Osteoblast (primary cell): ENCODE measurements at places on chromosomes 5 and 9. TPM values are rescaled to one million over a fixed set of nuclear protein-coding genes. Genes with fewer than 3 reads are reported as not detected.

DNA sequence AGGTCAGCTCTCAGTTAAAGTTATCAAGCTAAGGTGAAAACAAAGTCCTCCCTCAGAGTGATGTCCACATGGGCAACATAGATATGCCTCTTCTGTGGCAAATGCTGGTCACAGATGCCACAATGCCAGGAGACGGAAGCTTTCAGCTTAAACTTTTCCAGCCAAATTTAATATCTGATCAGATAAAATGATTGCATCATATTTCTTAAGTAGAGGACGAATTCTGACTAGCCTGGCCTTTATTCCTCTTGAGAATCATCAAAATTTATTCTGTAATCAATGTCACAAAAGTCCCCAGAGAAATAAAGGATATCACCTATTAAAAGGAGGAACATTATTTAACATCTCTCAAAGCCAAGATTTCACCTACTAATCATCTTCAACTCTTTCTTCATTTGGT is 161.9 kb downstream of the MARCHF11 start:
- H3K4me1 ChIP-seq: no peaks in the 10 kb centered on the region
- no peak overlapping the region for H3K4me3 ChIP-seq
- DNase-seq: no peak

GRCh38 chr5:123364441-123365155 is 58.6 kb downstream of the CEP120 start:
- no peak for DNase-seq
- no peaks in the 10 kb centered on the region for H3K27me3 ChIP-seq
- no peaks in the 10 kb centered on the region for H3K4me1 ChIP-seq
- no peaks in the 10 kb centered on the region for H3K36me3 ChIP-seq
- H3K27ac ChIP-seq: no peak overlapping the region

- no peaks in the 10 kb centered on the region for H3K27me3 ChIP-seq
- no peaks in the 10 kb centered on the region for H3K36me3 ChIP-seq
- DNase-seq: no peak
- no peak overlapping the region for H3K27ac ChIP-seq
- H3K4me3 ChIP-seq: no peak overlapping the region
- H3K4me1 ChIP-seq: no peaks in the 10 kb centered on the region
Observed at GRCh38 chr5:169229342-169229892, 71.5 kb downstream of the SLIT3 start.

DNA sequence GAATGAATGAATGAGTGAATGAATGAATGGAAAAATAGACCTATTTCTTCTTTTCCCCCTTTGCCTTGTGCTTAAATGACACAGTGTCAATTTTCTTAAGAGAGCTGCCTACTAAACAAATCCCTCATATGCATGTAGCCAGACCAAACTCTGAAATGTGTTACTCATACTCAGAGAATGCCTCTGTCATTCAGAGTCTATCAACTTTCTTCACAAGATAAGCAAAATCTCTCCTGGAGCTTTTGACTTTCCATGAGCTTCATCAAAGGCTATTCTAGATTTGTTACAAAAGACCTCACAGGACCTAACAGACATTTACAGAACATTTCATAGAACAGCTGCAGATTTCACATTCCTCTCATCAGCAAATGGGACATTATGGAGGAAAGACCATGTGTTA is 275.7 kb upstream of the MSX2 start:
- DNase-seq: no peak
- no peak overlapping the region for H3K27ac ChIP-seq
- no peak overlapping the region for H3K4me3 ChIP-seq
- no peaks in the 10 kb centered on the region for H3K36me3 ChIP-seq
- no peaks in the 10 kb centered on the region for H3K4me1 ChIP-seq

DNA sequence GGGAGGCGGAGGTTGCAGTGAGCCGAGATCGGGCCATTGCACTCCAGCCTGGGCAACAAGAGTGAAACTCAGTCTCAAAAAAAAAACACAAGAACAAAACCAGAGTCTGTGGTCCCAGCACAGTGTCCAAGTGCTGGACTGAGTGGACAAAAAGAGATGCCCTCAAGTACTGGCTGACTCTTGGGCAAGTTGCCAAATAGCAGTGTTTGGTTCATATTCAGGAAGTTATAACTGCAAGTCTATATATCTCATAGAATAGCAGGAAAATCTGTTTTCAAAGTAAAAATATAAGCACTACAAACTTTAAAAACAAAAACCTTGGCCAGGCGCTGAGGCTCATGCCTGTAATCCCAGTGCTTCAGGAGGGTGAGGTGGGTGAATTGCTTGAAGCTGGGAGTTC is 7.3 kb downstream of the HABP4 start:
- H3K36me3 ChIP-seq: peaks cover 5% of the 10 kb centered on the region
- H3K27me3 ChIP-seq: no peaks in the 10 kb centered on the region
- H3K27ac ChIP-seq: no peak overlapping the region
- H3K4me1 ChIP-seq: peaks cover 20% of the 10 kb centered on the region
- no peak for DNase-seq

DNA sequence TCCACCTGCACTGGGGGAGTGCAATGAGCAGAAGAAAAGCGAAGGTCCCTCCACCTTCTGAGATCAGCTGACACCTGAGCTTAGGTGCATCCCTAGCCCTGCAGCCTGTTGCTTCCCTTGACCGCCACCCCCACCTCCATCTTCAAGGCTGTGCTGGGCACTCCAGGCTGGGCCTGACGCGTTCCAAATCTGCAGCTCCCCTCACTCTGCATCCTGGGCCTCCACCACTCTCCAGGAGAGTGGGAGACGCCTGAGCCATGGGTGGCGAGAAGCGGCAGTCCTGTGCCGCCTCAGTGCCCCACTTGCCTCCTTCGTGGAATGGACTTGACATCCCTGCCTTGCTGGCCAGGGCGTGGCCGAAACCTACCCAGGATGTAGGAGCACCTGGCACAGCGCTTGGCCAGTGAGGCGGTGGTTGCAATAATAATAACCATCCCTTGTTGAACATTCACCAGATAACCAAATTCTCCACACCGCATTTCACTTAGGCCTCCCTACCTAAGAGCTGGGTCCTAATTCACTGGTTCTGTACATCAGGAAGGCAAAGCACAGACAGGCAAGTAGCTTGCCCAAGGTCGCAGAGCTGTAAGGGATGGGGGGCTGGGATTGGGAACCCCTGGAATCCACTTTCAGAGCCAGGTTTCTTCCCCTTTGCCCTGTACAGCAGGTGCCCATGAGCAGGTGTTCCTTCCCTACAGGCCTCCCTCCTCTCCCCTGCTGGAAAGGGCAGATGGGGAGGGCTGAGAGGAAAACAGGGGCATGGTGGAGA is 11.7 kb downstream of the B4GALT7 start:
- no peak overlapping the region for H3K27ac ChIP-seq
- no peaks in the 10 kb centered on the region for H3K27me3 ChIP-seq
- H3K4me1 ChIP-seq: no peaks in the 10 kb centered on the region
- H3K36me3 ChIP-seq: peaks cover 3% of the 10 kb centered on the region
- DNase-seq: peak; percentile 52

DNA sequence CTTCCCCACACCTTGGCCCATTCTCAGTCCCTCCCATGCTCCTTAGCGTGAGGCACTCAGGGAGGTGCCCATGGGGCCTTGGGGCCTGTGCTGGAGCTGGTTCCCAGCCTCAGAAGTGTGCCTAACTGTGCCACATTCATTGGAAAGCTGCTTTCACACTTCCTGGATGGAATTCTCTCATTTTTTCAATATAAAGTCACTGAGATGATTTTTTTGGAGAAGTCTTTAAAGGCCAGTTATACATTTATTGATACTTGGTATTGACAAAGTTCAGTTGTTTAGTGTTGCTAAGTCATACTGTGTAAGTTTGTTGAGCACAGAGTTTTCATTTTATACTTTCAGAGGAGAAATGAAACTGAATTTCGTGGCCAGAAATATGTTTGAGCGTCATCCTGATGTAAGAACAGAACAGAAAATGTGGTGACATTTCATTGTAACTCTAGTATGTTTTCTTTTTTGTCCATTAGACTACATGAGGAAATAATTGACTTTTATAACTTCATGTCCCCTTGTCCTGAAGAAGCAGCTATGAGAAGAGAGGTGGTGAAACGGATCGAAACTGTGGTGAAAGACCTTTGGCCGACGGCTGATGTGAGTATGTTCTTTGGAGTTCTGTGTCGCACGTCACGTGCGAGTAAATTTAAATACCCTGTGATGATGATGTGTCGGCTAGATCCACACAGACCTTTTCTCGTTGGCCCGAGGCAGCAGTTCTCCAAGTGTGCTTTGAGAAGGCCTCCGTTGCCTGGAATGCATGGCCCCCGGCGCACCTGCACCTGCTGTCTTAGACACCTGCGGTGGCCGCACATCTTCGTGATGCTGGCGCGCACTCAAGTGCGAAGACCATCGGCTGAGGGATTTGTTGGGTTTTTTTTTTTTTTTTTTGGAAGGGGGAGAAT is 24.1 kb downstream of the TENT4A start:
- H3K27me3 ChIP-seq: no peaks in the 10 kb centered on the region
- peaks cover 40% of the 10 kb centered on the region for H3K36me3 ChIP-seq
- peaks cover 18% of the 10 kb centered on the region for H3K4me1 ChIP-seq
- peak; percentile 58 for DNase-seq

GRCh38 chr5:132491368-132492364 is 1.1 kb upstream of the IRF1 start:
- peaks cover 21% of the 10 kb centered on the region for H3K36me3 ChIP-seq
- H3K27ac ChIP-seq: peak overlapping the region; percentile 76
- no peaks in the 10 kb centered on the region for H3K27me3 ChIP-seq
- peaks cover 47% of the 10 kb centered on the region for H3K4me1 ChIP-seq
- H3K4me3 ChIP-seq: peak overlapping the region; percentile 95

- no peaks in the 10 kb centered on the region for H3K27me3 ChIP-seq
- H3K27ac ChIP-seq: no peak overlapping the region
- DNase-seq: peak; percentile 31
- H3K36me3 ChIP-seq: no peaks in the 10 kb centered on the region
Observed at GRCh38 chr9:72013292-72013760, 47.1 kb downstream of the C9orf57 start.

DNA sequence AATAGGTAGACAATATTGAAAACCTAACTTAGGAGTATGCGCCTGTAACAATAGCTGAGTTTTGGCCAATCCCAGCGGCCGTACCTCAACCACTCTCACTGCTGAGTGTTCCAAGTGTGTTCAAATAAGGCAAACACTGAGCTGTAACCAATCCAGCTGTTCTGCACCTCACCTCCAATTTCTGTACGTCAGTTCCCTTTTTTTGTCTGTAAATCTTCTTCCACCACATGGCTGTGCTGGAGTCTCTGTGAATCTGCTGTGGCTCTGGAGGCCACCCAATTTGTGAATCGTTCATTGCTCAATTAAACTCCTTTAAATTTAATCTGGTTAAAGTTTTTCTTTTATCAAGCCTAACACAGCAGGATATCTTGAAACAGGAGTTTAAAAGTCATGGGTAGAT is 116.3 kb downstream of the SLC28A3 start:
- no peak overlapping the region for H3K4me3 ChIP-seq
- DNase-seq: no peak
- no peak overlapping the region for H3K27ac ChIP-seq
- H3K27me3 ChIP-seq: no peaks in the 10 kb centered on the region

GRCh38 chr5:137055271-137055872 is 443.8 kb downstream of the SPOCK1 start:
- no peak for DNase-seq
- H3K27me3 ChIP-seq: no peaks in the 10 kb centered on the region
- H3K4me3 ChIP-seq: no peak overlapping the region
- H3K27ac ChIP-seq: no peak overlapping the region
- H3K4me1 ChIP-seq: no peaks in the 10 kb centered on the region

- H3K27me3 ChIP-seq: no peaks in the 10 kb centered on the region
- no peaks in the 10 kb centered on the region for H3K36me3 ChIP-seq
- no peak overlapping the region for H3K4me3 ChIP-seq
- no peak for DNase-seq
- H3K4me1 ChIP-seq: no peaks in the 10 kb centered on the region
Observed at GRCh38 chr9:79984429-79985067, 412.8 kb downstream of the TLE4 start.

DNA sequence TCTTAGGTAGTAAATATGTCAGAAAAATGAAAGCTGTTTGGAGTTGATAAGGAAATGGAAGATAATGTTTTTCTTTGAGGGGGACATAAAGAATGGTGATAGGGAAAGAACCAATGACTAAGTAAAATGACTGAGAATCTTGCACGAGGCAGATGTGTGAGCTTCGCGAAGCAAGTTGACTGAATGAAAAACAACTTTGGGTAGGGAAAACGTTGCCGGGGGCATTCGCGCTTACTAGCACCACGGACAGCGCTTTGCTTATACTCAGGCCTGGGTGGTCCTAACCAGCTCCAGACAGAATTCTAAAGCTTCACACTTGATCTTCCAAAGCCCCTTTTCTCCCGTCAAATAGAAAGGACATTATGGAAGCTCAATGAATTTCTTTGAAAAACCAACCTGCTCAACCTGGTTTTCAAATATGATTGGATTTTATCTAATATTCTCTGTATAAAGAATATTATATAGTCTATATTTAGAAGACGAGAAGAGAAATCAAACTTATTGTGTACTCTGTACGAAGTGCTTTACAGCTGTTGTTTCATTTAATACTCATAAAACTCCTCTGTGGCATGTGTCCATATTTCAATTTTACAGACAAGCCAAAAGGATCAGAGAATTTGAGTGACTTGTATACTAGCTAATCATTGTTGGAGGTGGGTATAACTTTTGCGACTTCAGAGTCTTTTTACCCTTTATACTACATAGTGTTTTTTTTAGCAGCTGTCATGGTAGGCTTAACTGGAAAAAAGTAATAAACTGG is 1.9 kb upstream of the CDKN2B start:
- no peak overlapping the region for H3K27ac ChIP-seq
- H3K4me1 ChIP-seq: peaks cover 21% of the 10 kb centered on the region
- no peaks in the 10 kb centered on the region for H3K27me3 ChIP-seq
- H3K4me3 ChIP-seq: no peak overlapping the region
- no peaks in the 10 kb centered on the region for H3K36me3 ChIP-seq

DNA sequence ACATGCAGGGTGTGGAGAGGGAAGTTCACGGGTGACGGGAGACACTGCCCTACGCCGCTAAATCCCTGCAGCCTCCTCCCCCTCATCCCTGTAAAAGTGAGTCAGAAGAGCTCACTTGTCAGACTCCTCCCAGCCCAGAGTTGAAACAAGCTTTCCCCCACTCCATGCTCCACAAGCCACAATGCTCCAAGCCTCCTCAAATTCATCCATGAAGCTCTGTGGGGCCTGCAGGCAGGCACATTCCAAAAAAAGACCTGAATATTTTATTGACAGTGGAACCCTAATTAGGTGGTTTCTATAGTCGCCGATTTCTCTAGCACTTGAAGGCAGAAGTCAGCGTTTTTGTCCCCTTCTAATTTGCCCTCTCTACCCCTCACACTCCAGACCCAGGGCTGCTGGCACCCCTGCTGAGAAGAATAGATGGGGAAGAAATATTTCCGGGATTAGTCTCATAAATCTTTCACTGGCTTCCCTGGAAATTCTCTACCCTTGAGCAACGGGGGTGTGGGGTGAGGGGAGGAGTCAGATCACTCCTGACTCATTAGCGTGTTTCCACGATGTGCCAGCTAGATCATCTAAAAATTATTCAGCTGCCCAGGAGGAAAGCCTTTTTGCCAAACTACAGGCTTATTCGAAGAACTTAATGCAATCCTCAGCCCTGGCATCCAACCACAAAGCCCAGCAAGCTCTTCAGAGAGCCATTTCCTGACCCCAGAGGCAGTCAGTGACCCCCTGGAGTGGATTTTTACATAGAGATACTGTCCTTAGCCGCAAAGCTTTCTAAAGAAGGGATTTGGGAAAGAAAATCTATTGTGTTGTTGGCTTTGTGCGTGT is 97.1 kb downstream of the ENC1 start:
- peak overlapping the region; percentile 32 for H3K4me3 ChIP-seq
- H3K27me3 ChIP-seq: no peaks in the 10 kb centered on the region
- H3K4me1 ChIP-seq: peaks cover 34% of the 10 kb centered on the region
- H3K36me3 ChIP-seq: no peaks in the 10 kb centered on the region

Gene SCAI
- 11.2 and 15.0 TPM in 2 replicates for total RNA-seq

Gene MAMDC2
- total RNA-seq: 1.4 and 1.5 TPM in 2 replicates

Gene FAM169A
- total RNA-seq: under 0.01 TPM in 2 replicates

Gene KIF3A
- total RNA-seq: 8.5 and 12.7 TPM in 2 replicates

Gene ACTL7B
- total RNA-seq: not detected in 2 replicates
